ENCODE measurements at places on chromosomes 2 and 18.

DNA sequence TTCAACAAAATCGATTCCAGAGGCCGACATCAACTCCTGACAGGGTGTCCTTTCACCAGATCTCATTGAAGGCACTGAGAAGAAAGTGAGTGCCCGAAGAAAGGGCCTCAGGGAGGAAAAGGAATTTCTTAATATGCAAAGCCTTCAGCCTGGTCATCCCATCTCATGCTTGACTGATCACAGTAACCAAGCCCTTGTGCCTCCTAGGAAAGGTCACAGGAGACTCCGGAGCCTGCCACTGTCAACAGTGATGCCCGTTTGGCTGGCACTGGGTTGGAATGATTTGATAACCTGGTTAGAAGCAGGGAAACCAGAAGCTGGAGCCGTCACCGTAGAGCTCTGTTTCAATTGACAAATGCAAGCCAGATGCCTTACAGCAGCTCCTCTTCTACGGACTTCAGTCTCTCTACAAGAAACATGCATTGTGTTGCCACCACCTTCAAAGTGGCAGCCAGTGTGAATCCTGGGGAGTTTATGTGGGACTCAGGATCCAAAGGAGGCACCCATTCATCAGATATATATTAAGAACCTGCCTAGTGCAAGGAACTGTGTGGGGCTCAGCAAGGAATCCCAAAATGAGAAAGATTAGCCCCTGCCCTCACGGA is 24.6 kb downstream of the COX7A2L start:
- no peak for DNase-seq

GRCh38 chr18:2114289-2114688 is 457.0 kb downstream of the METTL4 start:
- no peak for DNase-seq

DNA sequence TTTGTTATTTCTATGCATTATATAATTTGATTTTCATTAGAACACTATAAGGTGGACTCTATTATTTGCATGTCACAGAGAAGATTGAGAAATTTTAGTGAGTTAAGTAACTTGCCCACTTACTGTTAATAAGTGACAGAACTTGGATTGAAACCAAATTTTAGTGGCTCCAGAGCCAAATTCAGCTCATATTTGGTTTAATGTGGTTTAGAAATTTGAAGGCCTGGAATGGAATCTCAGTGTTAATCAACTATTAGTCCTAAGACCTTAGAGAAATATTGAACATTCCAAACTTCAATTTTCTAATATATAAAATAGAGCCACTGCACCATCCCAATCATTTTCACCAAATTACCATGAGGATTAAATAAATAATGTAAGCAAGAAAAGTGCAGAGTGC is 281.6 kb downstream of the ZNF385B start:
- no peak for DNase-seq

DNA sequence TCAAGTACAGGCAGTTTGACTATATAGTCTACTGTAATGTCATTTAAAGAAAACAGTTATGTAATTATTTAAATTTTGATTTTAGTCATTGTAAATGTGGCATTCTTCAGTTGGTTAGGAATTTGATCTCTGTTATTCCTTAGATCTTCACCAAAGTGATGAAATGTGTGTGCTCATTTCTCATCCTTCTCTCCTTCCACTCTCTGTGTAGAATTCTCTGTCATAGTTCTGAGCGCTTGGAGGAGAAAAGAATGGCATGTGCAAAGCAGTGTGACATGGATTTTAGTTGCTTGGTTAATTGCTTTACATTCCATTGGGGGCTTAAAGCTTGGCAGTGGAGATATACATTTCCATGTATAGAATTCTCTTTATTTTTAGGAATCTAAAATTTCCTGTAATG is 14.8 kb downstream of the PIK3C3 start:
- no peak for DNase-seq

GRCh38 chr2:28447943-28448792 is 47.7 kb upstream of the PLB1 start:
- DNase-seq = no peak

GRCh38 chr2:3288470-3289170 is 89.0 kb downstream of the EIPR1 start:
- DNase-seq = no peak

GRCh38 chr2:47007223-47007825 is 91.7 kb upstream of the MCFD2 start:
- DNase-seq = no peak

- DNase-seq = no peak
These were observed 205.1 kb upstream of the SIX3 start for GRCh38 chr2:44736270-44736942.

DNA sequence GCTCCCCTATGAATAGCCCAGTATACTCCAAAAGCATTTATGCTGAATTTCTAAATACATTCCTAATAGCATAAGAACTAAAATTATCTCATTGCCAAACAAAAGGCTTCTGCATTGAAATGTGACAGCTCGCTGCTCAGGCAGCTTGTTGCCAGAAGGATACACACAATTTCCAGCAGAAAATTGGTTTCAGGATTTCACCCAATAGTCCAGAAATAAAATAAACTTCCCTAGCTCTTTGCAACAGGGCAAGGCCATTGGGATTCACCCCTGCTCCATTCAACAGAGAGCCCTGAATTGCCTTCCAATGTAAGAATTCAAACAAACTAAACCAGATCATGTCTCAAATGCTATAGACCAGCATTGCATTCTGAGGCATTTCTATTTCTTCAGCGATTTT is 70.7 kb downstream of the RBM43 start:
- DNase-seq = no peak

- no peak for DNase-seq
These were observed 961 bp downstream of the RBM43 start for GRCh38 chr2:151260573-151261230.

DNA sequence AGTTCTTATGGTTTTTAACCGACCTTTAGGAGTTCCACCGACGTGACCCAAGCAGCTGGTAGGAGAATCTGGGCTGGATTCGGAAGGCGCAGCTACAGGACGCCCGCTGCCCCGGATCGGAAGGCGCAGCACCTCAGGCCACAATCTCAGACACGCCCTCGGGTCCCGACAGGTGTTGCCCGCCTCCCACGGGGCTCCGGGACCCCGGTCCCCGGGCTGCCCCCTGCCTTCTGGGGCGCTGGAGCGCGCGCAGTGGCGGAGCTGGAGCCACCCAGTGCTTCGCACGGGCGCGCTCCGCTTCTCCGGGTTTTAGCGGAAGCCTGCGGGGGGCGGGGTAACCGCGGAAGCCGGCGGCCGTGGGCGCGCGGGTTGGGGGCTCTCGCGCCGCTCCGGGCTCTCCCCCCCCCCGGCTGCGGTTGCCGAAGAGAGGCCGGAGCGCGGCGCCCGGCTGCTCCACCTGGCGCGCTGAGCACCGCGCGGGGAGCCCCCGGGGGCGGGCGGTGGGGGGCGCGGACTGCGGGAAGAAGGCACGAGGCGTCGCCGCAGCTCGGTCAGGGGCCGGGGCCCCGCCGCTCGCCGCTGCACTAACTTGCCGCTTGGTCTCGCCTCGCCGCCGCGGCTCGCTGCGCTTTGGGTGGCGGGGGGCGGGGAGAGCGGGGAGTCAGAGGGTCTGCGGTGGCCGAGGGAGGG is 718.8 kb downstream of the DPP10 start:
- DNase-seq = no peak

GRCh38 chr2:73700131-73700611 is 37.0 kb downstream of the TPRKB start:
- no peak for DNase-seq

GRCh38 chr2:40317761-40318160 is 134.1 kb downstream of the SLC8A1 start:
- no peak for DNase-seq
